Sigmoid colon (tissue), 7 donors: ENCODE measurements at places on chromosomes 2 and 18. TPM values are rescaled to one million over a fixed set of nuclear protein-coding genes. Genes with fewer than 3 reads are reported as not detected.

THSD7B gene
- total RNA-seq = 0.27 TPM

ADRA2B gene
- 1.4 TPM for total RNA-seq

- H3K27me3 ChIP-seq = no peaks in the 10 kb centered on the region
- no peak overlapping the region for H3K27ac ChIP-seq
- H3K4me3 ChIP-seq = no peak overlapping the region
- H3K36me3 ChIP-seq = no peaks in the 10 kb centered on the region
These were observed 9.3 kb upstream of the LRRC30 start for GRCh38 chr18:7221424-7222155.

DNA sequence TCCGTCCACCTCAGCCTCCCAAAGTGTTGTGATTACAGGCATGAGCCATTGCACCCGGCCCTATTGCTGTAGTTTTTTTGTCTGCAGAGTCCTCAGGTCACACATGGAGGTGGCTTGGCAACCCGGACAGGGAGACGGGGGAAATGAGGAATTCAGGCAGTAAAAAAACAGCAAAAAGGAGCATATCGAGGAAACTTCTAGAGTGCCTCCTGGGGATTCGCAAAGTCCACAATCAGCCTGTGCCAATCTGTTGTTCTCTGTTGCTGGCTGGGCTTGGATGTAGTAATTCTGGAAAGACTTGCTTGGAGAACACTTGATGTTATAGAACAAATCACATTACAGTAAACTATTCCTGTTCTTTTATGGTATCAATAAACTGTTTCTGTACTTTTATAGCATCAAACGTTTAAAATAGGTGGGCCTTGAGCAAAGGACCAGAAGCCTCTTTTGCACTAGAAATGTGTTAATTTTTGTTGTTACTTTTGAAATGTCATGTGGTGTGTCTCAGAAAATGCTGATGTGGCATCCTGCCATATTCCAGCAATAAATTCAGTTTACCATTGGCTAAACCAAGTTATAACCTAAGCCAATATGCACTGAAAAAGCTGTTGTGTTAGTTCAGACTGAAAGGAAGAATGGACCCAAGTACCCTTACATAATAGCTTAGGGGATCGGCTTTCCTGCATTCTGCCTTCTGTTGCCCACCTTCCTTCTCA is 14.4 kb downstream of the ELAC1 start:
- H3K27ac ChIP-seq = no peak overlapping the region
- DNase-seq = no peak
- no peaks in the 10 kb centered on the region for H3K4me1 ChIP-seq
- no peak overlapping the region for H3K4me3 ChIP-seq
- H3K27me3 ChIP-seq = no peaks in the 10 kb centered on the region

DNA sequence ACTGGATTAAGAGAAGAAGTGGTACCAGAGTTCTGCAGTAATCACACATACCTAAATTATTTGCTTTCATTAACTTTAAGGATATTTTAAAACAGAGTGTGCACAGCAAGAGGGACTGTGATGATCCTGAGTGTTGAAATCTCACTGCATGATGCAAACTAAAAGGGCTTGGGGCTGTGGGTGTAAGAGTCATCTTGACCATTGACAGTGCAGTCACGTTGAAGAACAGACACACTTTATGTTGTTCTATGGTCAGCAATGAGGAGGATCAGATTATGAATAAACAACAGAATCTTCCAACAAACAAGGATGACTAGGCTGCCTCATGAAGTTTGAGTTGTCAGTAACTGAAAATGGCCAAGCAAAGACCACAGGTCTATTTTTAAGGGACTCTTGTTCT is 87.2 kb upstream of the GALNT5 start:
- no peaks in the 10 kb centered on the region for H3K27me3 ChIP-seq
- no peaks in the 10 kb centered on the region for H3K36me3 ChIP-seq
- no peak overlapping the region for H3K4me3 ChIP-seq

DNA sequence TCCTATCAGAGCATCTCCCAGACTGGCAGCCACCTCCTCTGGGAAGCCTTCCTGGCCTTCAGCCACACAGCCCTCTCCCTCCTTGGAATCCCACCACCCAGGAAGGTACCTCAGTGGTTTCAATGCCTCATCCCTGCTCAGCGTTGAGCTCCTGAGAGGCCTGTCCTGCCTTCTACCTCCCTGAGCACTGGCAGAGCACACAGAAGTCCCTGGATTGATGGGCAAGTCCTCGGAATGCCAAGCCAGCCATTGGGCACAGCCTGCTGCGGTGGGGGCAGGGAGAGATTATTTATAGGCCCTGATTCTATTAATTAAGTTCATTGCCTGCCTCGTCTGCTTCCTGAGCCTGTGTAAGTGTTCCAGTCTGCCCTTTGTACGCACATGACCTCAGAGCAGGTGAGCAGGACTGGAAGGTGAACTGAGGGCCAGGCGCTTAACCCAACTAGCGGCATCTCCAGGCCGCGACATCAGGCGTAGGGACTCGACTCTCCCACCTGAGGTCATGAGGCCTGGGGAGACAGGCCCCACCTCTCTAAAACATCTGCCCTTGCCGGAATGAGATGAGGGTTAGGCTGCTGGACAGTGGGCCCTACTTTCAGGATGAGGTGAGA is 63.4 kb downstream of the SMAD7 start:
- H3K4me1 ChIP-seq = peaks cover 34% of the 10 kb centered on the region
- peak; percentile 29 for DNase-seq
- no peak overlapping the region for H3K27ac ChIP-seq
- H3K36me3 ChIP-seq = no peaks in the 10 kb centered on the region
- no peaks in the 10 kb centered on the region for H3K27me3 ChIP-seq
- no peak overlapping the region for H3K4me3 ChIP-seq

- H3K4me3 ChIP-seq = no peak overlapping the region
- no peaks in the 10 kb centered on the region for H3K36me3 ChIP-seq
- no peak for DNase-seq
- peaks cover 20% of the 10 kb centered on the region for H3K4me1 ChIP-seq
These were observed 86.1 kb downstream of the SH3YL1 start for GRCh38 chr2:177733-178132.
